ENCODE measurements at places on chromosomes 1 and 21.

DNA sequence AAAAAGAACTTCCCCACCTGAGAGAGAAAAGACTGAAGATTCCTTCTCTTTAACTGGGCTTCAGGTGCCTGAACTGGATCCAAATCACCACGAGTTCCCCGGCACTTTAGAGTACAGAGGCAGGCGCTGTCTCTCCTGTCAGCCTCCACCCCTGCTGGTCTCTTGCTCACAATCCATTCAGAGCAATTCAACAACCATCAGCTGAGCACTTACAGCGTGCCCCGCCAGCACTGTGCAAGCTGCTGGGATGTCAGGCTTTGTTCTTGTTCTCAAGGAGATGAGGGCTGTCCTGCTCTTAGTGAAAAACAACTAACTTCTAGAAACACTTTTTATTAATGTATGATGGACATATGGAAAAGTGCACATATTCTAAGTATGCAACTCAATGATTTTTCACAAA is 68.7 kb upstream of the VAMP3 start:
- DNase-seq: no peak

DNA sequence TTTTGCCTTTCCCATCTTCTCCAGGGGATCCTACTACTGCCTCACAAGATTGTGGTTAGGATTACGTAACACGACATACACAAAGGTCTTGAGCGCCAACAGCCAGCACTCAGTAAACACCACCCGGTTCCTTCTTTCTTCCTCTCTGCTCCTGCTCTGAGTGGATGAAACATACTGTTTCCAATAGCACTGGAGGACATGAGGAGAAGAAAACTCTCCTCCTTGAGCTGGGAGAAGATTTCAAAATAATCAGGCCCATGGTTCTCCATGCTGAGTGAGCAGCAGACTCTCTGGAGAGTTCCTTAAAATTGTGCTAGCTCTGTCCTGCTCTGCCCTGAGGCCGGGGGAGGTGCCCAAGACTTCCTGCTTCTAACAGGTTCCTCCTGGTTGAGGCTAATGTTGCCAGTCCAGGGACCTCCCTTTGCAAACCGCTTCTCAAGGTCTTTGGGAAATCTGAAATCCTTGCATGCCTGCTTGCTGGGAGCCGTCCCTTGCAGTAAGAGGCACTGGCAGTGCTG is 29.4 kb upstream of the MX1 start:
- no peak for DNase-seq

- DNase-seq: no peak
Observed at GRCh38 chr1:234069760-234070159, 165.3 kb downstream of the SLC35F3 start.

- DNase-seq: no peak
Observed at GRCh38 chr1:239856067-239856466, 235.6 kb upstream of the FMN2 start.

GRCh38 chr1:63713041-63713440 is 60.8 kb upstream of the ROR1 start:
- no peak for DNase-seq

Data from posterior vena cava (tissue), 2 donors.